EH (cell line): ENCODE measurements at places on chromosomes 5 and 9.
A peak's percentile ranks its signal among the peaks of the same experiment; 100 is the strongest.

DNA sequence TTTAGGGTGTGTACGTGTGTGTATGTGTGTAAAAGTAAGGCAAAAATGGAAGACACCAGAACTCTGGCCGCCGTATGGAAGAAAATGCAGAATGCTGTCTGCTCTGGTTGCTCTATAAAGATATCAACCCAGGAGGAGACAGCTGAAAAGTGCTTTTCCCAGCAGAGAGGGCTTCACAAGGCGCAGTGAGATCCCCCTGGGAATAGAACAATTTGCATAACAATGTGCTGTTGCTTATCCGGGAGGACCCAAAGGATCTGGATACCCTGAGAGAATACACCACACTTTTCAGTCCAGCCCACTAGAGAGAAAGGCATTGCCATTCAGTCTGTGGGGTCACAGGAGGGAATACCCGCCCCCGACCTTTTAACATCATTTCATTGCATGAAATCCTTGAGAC, 230.6 kb downstream of the EBF1 start:
- no peak for DNase-seq

DNA sequence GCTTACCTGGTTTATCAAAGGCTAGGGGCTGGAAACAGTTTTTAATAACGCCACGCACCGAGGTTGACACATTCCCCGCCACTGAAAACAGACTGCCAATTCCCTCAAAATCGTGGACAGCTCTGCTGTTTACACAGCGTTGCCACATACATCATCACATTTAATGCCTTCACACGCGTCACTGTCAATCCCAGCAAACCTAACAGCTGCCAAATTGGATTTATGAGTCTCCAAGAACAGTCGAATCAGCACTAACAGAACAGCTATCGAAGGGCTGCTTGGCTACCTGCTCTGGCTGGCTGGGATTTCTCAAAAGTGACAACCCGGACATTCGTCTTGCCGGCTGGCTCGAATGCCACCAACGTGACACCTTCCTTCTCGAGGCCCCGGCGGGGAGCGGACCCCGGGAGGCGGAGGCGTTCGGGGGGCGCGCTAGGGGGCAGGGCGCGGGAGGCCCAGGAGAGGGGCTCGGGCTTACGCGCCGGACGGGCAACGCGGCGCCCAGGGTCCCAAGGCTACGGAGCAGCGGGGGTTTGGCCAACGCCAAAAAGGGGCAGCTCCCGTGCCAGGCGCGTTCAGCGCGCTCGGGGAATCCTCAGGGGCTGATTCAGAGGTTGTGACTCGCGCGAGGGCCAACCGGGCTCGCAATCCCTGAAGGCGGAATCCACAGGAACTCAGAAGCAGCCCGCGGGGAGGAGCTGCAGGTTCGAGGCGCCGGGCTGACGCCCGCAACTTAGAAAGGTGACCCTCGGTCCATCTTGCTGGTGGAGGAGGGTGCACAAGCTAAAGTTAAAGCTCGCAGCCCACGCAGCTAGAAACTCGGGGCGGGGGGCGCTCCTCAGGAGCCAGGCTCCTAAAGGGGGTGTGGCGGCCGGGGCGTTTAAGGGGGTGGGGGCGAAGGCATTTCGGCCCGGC, 1.2 kb downstream of the CDC14B start:
- DNase-seq = peak; percentile 69

DNA sequence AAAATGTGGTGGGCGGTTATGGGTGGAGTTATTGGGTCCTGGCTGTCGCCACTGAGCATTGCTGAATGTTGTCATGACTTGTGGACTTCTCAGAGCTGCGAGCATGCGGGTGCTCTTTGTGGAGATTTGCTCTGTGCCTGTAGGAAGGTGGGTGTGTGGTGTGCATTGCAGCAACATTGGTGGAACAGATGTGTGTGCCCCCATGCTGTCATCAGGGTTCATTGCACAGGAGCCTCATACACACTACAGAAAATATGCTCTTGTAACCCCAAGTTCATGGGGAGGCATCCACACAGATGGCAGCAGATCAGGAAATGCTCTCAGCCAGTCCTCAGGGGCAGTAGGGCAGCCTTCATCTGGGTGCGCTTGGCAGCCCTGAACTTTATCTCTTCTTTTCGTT, 55.9 kb upstream of the PHF2 start:
- peak; percentile 8 for DNase-seq

GRCh38 chr5:157857816-157858526, 974 bp downstream of the CLINT1 start:
- DNase-seq = peak; percentile 34

GRCh38 chr5:125317536-125317995, 571.1 kb upstream of the ZNF608 start:
- DNase-seq = no peak

- no peak for DNase-seq
Observed at GRCh38 chr9:135246248-135247205, 159.1 kb downstream of the OLFM1 start.

- peak; percentile 24 for DNase-seq
Observed at GRCh38 chr5:55855509-55855908, 4.4 kb downstream of the IL31RA start.

GRCh38 chr5:91101600-91102379, 281.3 kb downstream of the ARRDC3 start:
- DNase-seq = peak; percentile 83

- DNase-seq = peak; percentile 94
Observed at GRCh38 chr9:92147030-92147851, 32.0 kb upstream of the SPTLC1 start.

- no peak for DNase-seq
Observed at GRCh38 chr5:144405991-144406390, 235.3 kb downstream of the KCTD16 start.

- no peak for DNase-seq
Observed at GRCh38 chr5:22577711-22578110, 275.4 kb downstream of the CDH12 start.
